ENCODE measurements at places on chromosomes 11 and 22.

DNA sequence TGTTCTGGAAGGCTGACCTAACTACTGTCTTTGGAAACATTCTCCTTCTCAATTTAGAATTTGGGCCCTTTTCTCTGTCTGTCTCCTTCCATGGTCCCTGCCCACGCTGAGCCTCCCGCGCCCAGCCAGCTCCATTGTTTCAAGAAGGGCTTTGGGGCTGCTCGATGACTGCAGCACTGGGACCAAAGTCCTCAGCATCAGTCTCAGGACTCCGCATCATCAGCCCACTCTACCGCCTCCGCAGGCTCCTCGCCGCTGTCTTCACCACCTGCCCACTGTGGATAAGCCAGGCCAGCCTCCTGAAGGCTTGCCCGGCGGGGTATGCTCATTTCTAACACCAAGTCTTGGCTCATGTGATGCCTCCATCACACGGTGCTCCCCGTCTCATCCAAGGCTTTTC is 81.3 kb downstream of the ZBTB16 start:
- DNase-seq = no peak

DNA sequence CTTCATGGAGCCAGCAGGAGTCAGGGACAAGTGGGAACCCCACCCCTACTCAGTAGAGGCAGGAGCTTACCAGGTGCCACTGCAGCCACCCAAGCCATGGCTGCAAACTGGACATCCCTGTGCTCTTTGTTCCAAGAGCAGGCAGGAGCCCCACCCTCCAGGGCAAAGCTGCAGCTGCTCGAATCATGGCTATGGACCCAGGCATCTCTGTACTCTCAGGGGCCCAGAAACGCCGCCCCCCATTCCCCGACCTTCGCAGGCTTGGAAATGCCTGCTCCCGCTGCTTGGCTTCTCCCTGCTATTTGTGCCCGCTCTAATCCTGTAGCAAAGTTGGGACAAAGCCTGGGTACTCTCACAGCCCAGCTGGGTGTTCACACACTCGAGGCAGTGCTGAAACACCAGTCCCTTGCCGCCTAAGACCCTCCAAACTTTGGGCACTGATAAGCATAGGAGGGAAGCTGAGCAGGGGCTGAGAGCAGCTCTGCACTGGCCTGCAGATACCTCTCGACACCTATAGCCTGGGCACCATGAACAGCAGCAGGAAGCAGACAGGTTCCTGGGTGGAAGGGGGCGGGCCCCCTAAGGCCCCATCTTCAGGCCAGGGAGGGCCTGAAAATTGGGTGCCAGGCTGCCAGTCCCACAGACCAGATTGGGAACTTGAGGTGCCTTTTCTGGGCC is 402.4 kb downstream of the LRRC4C start:
- DNase-seq = no peak

- no peak for DNase-seq
These were observed 312.3 kb downstream of the MN1 start for GRCh38 chr22:27489178-27489675.

DNA sequence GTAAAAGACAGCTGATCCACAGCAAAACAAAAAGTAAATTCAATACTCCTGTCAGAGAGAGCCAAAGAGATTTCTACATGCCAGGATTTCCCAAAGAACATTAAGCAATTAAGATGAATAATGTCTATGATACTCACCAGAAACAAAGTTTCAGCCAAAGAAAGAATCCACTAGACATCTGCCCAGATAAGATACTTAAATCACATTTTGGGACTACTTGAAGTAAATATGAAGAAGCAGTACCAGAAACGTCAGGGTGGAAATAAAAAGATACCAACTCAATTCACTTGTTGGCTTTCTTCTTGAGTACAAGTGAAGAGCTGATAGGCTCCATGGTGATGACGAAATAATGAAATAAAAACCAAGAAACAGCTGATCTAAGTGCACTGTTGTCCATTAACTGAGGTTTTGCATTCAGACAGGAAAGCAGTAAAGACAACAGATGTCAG is 31.6 kb upstream of the ARHGAP32 start:
- no peak for DNase-seq

DNA sequence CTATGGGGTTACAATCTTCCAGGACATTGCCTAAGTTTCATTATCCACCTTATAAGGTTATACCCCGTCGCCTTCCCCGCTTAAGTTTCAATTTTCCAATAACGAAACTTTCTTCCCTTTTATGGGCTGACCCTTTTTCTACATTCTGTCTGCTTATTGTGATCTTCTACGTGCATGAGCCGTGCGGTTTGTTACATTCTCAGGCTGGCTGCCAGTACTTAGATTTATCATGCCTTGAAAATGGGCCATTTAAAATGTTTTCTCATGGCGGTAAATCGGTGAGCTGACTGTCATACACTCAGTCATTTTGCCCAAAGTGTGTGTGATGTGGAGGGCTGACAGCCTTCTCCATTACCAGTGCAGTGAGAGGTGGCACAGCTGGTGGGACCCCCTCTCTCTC is 23.3 kb downstream of the DGCR6L start:
- no peak for DNase-seq

GRCh38 chr11:118998388-118998717 is 415 bp downstream of the CENATAC start:
- no peak for DNase-seq

GRCh38 chr11:68997124-68997994 is 15.7 kb downstream of the MRGPRF start:
- no peak for DNase-seq

DNA sequence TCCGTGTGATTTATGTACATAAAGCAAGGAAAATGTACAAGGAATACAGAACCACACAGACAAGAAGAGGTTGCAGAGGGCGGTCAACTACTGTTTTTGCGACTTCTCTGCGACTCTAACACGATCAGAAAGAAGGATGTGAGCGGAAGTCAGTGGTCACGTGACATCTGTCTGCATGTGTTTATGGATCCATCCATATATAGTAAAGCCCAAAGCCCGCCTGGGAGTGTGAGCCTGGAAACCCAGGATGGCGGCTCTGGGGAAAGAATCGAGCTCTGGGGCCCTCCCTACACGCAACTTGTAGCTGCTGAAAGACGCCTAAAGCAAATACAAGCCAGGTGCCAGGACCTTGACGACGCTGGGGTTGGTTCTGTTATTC is 8.8 kb downstream of the OSBPL5 start:
- no peak for DNase-seq

DNA sequence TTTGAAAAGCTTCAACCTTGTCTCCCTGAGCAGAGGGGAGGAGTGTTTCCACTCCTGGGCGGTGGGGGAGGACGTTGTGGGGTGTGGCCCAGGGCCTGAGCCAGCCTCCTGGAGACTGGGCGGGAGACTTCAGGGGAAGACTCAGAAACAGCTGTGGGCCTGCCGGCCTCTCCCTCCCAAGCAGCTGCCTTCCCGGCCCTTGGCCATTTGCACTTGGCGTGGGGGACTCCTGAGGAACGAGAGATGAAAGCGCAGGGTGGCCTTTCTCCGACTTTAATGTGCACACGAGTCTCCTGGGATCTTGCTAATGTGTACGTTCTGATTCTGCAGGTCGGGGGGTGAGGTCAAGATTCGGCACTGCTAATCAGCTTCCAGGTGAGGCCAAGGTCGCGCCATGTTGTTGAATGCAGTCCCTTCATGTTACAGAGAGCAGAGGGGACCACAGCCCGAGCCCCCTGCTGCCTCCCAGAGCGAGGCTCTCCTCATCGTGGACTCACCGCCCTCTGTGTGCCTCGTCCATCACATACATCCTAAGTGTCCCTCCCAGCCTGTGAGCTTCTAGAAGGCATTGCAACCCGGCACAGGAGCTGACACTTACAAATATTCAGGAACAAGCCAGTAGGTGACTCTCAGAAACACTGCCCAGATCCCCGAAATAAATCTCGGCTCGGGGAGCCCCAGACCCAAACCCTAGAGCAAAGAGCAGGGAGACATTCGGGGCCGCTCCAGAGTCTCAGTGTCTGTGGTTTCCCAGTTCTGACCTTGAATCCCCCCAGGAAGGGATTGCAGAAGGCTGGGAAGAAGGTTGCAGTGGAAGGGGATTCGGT is 7.7 kb downstream of the LIF start:
- DNase-seq = no peak

- DNase-seq = no peak
These were observed 13.6 kb downstream of the MRPL21 start for GRCh38 chr11:68889948-68890446.

GRCh38 chr11:2771758-2772466 is 72.1 kb upstream of the KCNQ1OT1 start:
- DNase-seq = no peak

GRCh38 chr22:37019309-37020191 is at the start of the genes MPST and TST:
Gene MPST, plus strand, starts transcription at chr22:37019742. Its CDS starts 95 bp downstream, at chr22:37019837.
Gene TST, minus strand, starts transcription at chr22:37019447. Its CDS starts 715 bp downstream, at chr22:37018732.
- DNase-seq = no peak
